ENCODE measurements at places on chromosomes 13 and 19. TPM values are rescaled to one million over a fixed set of nuclear protein-coding genes. Genes with fewer than 3 reads are reported as not detected.

GRCh38 chr13:50437252-50437651 is 406.2 kb downstream of the DLEU7 start:
- no peak for DNase-seq

- no peak for DNase-seq
These were observed 17.3 kb downstream of the ZSWIM4 start for GRCh38 chr19:13812544-13812943.

DNA sequence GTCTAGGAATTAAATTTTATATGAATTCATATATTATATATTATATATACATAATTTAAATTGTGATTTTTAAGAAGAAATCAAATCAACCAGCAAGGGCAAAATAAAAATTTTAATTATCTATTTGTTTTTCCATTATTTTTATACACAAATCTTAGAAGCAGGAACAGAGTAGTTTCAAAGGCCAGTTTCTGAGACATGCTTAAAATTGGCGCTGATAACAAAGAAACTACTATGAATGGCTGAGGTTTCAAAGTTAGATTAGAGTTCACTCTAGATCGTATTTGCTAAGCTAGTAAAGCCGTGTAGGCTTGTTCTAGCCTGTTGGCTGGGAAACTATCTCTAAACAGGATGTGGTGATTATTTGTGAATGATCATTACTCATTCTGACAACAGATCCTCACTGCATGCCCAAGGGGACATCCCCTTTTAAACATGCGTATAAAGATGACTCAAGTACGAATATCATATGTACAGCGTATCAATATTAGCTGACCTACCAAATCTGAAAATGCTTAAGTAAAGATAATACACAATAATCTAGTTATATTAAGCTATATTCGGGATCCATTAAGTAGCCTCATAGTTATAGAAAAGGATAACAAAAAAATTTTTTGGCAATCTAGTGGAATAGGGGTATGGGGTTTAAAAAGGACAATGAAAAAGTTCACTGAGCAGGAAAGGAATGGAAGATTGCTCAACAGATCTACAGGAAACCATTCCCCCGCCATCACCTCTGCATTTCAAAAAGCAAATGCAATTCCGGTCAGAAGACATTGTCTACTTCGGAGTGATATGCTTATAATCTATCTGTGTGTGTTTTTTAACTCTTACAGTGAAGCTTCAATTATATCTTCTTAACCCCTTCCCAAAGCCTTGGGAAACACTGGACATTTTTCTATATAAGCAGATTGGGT is 150.1 kb downstream of the SHISA2 start:
- no peak for DNase-seq

Gene CEBPA
- 73.2 TPM for total RNA-seq

DNA sequence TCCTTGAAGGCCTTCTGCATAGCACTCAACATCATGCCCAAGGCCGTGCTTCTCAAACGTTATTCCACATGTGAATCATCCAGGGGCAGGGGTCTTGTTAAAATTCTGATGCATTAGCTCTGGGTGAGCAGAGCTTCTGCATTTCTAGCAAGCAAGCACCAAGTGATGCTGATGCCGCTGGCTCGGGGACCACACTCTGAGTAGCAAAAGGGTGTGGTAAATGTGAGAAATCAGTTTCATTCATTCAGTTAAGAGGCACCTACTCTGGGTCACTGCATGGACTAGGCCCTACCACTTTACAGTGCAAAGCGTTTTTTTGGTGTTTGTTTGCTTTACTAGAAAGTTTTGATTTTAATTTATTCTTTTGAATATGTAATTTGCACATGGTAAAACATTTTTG is 7.2 kb downstream of the KRTDAP start:
- no peak for DNase-seq

DNA sequence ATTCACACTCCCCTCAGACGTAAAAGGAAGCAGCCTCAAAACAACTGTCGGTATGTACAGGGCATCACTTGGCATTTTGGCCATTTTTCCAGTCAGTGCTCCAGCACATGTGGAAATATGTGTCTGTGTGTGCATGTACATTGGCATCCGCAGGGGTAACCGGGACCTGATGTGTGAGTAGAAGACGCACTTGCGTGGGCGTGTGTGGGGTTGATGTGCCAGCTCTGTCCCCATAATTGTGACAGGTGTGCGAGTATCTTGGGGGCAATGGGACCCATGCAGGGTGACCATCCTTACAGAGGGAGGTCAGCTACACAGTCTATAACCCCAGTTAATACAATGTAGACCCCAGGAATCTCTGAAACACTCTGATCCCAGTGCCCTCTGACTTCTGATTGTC is 7.3 kb upstream of the ZNF331 start:
- no peak for DNase-seq

GRCh38 chr19:7492558-7492957 is 3.7 kb upstream of the PEX11G start:
- no peak for DNase-seq

DNA sequence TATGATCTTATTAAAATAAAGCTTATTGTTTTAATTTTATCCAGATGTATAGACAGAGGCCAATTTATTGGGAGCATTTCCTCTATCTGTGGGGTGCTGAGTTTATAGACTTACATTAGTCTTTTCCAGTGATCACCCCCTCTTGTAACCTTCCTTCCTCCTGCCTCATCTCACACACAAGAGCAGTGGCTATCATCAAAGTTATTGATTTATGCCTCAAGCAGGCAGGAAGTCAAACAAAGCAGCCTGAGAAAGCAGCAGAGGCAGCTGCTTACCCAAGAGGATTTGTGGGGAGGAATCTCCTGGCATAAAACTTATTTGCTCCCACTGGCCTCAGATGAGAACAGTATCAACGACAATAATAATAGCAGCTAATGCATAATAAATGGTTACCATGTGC is 26.3 kb upstream of the DCLK1 start:
- DNase-seq, result no peak

GRCh38 chr19:33794683-33795369 is 1.8 kb upstream of the KCTD15 start:
- DNase-seq, result no peak

DNA sequence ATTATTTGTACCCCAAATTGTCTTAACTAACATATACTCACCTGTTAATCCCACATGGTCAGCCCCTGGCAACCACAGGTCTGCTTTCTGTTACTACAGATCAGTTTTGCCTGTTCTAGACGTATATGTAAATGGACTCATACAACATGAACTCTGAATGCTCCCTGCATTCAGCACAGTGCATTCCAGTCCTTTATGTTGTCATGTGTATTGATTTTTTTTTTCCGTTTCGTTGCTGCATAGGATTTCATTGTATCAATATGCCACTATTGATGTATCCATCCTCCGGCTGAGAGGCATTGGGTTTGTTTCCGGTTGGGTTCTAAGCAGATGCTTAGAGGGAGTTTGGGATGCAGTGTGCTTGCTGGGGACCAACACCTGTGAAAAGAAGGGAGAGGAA is 36.1 kb upstream of the TNFRSF19 start:
- no peak for DNase-seq

Gene C19orf81
- total RNA-seq, result 0.41 TPM

Gene CKM
- total RNA-seq, result 1.1 TPM

- no peak for DNase-seq
These were observed 13.1 kb downstream of the HNRNPM start for GRCh38 chr19:8457827-8458226.

Gene EFNB2
- 82.3 TPM for total RNA-seq

GRCh38 chr19:1256646-1257474 is 8.5 kb downstream of the MIDN start:
- DNase-seq, result no peak

- no peak for DNase-seq
These were observed 59.4 kb downstream of the SLC10A2 start for GRCh38 chr13:103006641-103007426.

Gene MISP
- total RNA-seq, result 184 TPM

- DNase-seq, result no peak
These were observed 134.6 kb downstream of the DPF1 start for GRCh38 chr19:38089440-38089839.

Gene LCP1
- 53.3 TPM for total RNA-seq

Gene FAM83E
- 180 TPM for total RNA-seq

DNA sequence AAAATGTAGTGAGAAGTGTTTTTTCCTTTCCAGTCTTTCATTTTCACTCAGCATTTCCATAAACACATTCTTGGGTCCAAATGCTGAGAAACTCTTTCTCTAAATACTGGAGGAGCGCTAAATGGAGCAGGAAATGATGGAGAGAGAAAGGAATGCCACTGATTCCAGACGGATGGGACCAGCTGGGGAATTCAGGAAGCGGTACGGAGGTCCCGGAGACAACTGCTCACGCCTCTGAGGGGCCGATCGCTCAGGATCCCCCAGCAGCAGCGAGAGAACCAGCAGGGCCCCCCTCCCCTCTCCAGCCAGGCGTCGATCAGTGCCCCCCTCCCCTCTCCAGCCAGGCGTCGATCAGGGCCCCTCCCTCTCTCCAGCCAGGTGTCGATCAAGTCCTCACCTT is 13.2 kb downstream of the RASA3 start:
- peak; percentile 66 for DNase-seq

Gene ZNF534
- total RNA-seq, result not detected

GRCh38 chr13:75071395-75071794 is 410.6 kb downstream of the TBC1D4 start:
- DNase-seq, result no peak

- no peak for DNase-seq
These were observed 11.9 kb downstream of the MRPS12 start for GRCh38 chr19:38942471-38943181.
